ENCODE measurements at places on chromosomes 5 and 9.
A peak's percentile ranks its signal among the peaks of the same experiment; 100 is the strongest.

DNA sequence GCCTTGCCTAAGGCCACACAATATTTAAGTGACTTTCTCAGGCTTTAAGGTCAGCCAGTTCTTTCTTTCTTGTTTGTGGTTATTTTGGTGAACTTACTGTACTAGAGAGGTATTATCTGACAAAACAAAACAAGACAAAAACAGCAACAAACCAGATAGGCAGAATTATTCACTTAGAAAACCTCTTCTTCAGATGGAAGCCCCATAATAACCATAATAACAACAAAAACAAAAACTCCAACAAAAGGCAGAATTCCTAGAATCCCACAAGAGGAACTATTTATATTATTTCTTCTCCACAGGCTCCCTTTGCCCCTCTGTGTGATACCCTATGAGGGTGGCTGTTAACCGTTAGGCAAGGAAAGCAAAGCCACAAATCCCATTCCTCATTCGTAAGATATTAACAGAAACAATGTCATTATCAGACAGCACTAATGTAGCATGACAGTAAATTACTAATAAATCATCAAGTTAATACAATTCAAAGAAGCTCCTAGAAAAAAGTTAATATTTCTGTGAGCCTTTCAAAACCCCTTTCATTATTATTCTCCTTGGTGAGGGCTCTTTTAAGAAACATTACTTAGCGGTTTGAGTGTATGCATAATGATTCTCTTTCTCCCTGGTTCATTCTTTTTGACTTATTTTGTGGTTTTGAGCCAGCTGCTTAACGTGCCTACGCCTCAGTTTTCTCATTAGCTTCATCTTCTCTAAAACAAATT lies 274.9 kb downstream of the EFNA5 start:
- no peak for DNase-seq

DNA sequence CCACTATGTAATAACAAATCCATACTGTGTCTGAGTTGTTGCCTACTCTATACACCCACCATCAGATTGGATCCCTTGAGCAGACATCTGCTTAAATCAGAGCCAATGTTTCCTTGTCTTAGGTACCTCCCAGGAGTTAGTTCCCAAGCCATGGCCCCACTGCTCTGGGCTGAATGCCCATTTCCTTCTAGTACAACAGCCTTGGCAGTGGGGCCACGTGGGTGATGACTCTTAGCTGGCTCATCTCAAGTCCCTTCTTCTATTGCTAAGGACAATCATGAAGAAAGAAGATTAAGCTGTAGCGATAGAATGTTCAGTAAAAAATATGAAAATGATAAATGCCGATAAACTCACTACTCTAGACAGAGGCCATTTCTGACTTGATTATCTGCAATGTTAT lies 16.6 kb downstream of the PTGR1 start:
- no peak for DNase-seq

DNA sequence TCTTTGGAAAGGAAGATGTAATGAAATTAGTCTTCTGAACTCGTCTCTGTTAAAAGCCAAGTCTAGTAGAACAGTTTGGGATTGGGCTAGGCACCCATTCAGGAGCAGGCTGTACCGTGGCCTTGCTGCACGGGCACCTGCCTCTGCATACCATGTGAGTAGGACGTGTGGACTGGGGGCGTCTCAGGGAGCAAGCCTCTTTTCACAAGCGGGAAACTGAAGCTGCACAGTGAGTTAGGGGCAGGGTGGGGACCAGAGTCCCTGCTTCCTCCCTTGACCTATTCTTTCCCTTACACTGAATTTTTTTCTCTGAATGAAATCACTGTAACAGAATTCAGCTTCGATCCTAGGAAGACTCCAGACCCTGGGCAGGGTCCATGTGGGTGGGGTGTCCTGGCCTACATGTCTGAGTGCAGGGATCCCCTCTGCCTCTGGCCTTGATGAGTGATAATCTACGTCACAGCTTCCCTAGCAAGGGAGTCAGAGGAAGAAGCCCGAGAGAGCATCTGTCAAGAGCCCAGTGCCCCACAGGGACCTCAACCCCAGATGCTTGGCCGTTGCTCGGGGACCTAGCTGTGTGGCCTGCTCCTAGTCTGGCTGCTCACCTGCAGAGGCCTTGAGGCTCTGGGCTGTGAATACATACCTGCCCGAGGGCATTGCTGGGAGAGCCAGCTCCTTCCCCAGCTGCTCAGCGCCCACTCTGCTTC lies 15.1 kb downstream of the PHF2 start:
- no peak for DNase-seq

DNA sequence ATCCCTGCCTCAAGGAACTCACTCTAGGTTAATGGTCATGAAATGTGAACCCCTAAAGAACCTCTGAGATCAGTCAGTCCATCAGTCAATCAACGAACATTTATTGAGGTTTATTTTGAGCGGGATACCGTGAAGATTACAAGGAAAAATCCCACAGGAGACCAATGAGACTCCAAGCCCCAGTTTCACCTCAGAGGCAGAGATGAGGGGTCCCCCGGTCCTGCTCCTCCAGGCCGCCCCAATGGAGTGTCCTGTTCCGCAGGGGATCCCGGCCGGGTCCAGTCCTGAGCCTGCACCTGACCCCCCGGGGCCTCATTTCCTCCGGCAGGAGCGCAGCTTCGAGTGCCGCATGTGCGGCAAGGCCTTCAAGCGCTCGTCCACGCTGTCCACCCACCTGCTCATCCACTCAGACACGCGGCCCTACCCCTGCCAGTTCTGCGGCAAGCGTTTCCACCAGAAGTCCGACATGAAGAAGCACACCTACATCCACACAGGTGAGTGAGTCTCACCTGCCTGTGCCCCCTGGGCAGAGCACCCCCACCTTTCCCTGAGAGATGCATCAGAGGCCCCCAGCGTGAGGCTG lies 11.0 kb downstream of the GFI1B start:
- DNase-seq: no peak

GRCh38 chr9:135295551-135296300 lies 183.9 kb upstream of the PPP1R26 start:
- DNase-seq: no peak

- no peak for DNase-seq
Observed at GRCh38 chr5:78744951-78745534, 96.5 kb upstream of the LHFPL2 start.

DNA sequence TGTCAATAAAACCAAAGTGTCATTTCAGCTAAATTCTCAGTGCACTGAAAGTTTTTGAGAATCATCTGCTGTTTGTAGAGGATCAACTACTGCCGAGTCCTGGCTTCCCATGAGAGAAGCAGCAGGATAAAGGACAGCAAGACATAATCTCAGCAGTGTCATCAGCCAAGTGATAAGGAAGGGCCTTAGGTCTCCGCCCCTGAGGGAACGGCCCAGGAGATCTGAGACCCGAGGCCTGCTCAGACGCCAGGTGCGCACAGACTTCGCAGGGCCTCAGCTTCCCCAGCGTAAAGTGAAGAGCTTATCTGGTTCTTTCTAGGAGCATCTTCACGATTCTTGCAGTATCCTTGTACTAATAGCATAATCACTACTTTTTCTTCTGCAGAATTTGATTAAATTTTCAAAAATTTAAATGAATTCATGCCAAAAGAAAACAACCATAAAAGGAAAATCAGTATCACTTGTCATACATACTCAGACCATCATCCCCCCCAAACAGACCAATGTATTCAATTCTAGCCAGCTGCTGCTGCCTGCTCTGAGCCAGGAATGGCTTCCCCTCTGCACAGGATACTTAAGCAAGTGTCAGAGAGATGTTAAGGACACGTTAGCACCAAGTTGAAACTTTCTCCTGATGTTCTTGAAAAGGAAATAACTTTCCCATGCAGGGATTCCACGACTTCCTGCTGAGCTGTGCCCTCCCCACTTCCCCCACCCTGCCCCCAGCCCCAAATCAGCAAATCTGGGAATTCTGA lies 2.2 kb downstream of the GFPT2 start:
- DNase-seq: no peak

- DNase-seq: peak; percentile 36
Observed at GRCh38 chr5:1011226-1011631, 2.6 kb downstream of the NKD2 start.

DNA sequence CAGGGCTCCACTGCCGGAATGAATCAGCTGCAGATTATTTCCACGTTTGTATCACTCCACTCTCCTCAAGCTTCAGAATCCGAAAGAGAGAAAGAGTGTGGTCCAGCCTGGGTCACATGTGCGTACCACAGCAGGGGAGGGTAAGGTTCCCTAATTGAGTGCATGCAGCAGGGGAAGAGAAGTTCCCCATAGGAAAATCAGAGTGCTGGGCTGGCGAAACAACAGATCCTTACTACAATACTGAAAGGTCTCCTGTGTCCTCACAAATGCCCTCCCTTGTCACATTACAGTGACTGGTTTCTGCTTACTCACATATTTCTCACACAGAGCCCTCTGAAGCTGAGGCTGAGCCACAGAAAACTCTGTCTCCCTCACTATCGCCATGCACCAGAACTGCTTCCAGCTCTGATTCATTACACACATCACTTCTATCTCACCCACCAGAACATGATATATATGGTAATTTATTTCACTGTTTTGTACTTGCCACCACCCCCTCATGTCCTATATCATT lies 532.2 kb upstream of the TUSC1 start:
- DNase-seq: no peak

DNA sequence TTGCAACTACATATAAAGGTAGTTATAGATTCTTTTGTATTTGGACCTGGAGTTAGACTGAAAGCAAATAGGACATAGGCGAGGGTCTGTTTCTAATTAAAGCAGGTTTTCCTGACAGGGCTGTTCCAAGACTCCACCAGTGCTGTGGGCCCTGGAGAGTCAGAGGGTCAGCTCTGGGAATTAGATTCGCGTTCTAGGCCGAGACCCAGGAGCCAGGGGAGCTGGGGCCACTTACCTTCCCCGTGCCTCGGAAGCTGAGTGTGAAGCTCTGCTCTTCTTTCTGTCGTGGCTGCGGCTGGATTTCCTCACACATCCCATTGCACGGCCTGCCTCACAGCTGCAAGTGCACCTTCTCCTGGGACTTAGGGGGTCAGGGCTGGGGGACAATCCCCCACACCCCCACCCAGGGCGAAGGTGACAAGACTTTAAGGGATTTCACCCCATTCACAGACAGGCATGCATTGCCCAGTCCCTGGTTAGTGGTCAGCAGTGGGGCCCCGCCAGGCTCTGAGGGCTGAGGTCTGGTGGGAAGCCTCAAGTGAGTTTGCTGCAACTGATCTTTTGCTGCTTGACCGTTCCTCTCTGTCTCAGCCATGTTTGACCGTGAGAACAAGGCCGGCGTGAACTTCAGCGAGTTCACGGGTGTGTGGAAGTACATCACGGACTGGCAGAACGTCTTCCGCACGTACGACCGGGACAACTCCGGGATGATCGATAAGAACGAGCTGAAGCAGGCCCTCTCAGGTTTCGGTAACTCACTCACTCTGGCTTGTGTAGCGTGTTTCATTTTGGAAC lies 15.3 kb upstream of the AHRR start:
- no peak for DNase-seq

DNA sequence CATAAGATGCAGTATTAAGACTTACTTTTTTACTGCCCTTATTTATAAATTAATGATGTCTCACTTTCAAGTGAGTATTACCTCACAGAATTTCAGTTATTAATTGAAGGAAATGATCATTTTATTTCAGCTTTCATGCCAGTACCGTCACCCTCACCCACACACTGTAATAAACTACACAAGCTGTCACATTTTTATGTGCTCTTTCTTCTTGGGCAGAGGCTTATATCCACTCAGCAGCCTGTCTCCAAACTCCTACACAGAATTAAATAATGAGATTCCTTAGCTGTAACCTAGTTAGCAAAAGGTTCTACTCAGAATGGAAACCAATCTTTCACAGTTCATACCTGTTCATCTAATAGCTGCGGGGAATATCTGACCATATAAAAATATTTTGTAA lies 1915.8 kb upstream of the CDH6 start:
- no peak for DNase-seq

DNA sequence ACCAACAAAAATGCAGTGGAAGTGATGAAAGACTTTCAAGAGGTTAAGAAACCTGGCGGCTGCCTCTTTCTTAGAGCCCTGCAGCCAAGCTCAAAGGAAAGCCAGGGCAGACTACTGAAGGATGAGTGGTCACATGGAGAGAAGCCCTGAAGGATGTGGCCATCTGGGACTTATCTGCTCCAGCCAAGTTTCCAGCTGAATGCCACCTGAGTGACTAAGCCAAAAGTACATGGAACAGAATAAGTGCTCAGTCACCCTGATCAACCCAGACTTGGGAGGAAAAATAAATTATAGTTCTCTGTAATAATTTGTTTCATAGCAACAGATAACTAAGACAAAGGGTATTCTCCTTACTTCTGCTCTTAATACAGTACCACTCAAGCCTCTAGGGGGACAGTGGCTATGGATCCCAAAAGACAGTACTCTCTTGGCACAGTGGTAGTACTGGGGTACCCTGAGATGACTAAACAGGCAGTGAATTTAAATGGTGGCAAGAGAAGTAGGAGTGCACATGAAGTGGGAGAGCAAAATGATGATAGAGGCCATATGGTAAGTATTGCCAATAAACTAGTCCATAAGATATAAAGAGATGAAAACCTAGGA lies 182.3 kb downstream of the ELAVL2 start:
- DNase-seq: no peak

- no peak for DNase-seq
Observed at GRCh38 chr9:20207176-20207575, 415.1 kb downstream of the MLLT3 start.

DNA sequence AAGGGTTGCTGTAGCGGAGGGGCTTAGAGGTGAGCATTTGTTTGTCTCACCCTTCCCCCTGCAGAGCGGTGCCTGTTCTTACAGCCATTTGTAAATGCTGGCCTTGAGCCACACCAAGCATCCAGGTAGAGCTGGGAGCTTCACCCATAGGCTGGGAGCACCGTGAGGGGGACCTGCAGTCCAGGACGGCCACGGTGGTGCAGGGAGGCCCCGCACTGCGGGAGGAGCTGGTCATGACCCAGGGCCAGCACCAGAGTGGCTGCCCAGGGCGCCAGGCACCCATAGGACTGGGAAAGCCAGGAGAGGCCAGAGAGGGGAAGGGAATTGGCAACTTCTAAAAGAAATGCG lies 197.3 kb upstream of the ADAMTS16 start:
- no peak for DNase-seq

DNA sequence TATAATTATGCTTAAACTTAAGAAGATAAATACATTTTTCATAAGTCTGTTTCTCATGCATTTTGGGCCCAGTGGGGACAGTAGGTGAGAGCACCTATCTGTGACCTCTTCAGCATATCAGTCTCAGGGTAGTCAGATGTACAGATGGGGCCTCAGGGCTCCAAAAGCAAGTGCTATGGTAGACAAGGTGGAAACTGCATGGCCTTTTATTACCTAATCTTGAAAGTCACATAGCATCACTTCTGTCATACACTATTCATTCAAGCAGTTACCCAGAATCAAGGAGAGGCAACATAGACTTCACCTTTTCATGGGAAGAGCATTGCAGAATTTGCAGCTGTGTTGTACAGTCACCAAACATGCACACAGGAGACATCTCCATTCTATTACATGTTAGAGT lies 94.8 kb downstream of the SV2C start:
- no peak for DNase-seq

- DNase-seq: no peak
Observed at GRCh38 chr5:52956915-52957747, 32.0 kb upstream of the ITGA2 start.

- no peak for DNase-seq
Observed at GRCh38 chr9:133378408-133378962, 2.3 kb downstream of the STKLD1 start.

- no peak for DNase-seq
Observed at GRCh38 chr5:68011801-68012200, 203.8 kb upstream of the PIK3R1 start.

All from ACHN (cell line).